ENCODE measurements at places on chromosomes 4 and X.

GRCh38 chr4:126448086-126448845, 1133.5 kb downstream of the FAT4 start:
- no peak for DNase-seq

DNA sequence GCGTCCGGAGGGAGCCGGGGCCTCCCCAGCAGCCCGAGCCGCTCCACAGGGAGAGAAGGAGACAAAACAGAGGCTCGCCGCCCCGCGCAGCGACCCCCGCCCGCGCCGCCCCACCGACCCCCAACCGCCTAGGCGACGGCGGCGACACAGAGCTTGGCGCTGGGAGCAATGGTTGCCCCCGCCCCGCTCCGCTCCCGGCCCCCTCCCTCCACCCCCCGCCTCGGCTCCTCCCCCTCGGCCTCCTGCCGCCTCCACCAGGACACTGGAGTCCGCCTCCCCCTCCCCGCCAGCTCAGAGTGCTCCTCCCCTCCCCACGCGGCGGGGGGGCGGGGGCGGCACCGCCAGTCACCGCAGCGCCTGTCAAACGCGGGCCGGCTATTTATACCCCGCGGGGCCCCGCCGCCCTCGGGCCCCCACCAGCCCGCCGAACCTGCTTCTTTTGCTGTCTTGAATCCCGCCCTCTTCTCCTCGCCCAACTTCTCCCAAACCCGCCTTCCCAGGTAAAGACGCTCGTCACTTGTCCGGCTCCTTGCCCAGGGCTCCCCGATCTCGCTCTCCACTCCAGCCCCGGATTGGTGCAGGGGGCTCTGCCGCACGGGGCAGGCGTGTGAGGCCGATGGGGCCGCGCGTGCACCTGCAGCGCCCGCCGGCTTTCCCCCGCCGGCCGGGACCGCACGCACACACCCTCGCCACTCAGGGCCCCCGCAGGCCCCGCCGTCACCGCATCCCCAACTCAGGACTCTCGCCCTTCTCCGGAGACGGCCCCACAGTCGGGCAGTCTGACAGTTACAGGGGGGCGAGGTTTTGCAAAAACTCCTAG, at the start of gene ELF2:
TSS of gene ELF2 (minus strand) at position 170 of the 820 bp plus-strand sequence. CDS start 39,517 bp downstream, outside the sequence.
- peak; percentile 75 for DNase-seq

- DNase-seq: peak; percentile 29
These were observed 63.2 kb upstream of the WWC2 start for GRCh38 chr4:183035726-183036415.

DNA sequence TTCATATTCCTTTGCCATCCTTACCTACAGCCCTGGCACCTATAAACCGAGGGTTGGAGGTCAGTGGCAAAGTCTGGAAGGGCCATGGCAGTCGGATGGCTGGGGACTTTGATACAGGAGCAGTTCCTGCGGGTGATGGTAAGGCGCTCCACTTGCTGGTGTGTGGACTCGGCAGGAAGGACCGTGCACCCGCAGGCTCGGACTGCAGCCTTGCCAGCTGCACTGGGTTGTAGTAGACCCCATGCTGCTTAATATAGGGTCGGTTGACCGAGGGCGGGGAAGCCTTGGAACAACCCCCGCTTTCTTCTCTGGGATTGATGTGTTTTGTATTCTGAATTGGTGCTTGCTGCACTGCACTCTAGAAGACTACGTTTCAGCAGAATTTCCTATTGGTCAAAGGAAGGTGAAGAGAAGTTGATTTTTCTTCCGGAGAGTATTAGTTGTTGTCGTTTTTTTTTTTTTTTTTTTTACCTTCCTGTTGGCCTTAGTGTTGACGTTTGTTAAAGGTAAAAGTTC, 638 bp downstream of the BLTP1 start:
- peak; percentile 11 for DNase-seq

GRCh38 chrX:110743679-110744340, 51.8 kb downstream of the CHRDL1 start:
- no peak for DNase-seq

- no peak for DNase-seq
These were observed 5.5 kb downstream of the USP9X start for GRCh38 chrX:41090568-41091238.

GRCh38 chr4:3016961-3017360, 53.6 kb downstream of the GRK4 start:
- DNase-seq: no peak

GRCh38 chr4:141668200-141668910, 32.0 kb downstream of the IL15 start:
- DNase-seq: no peak

DNA sequence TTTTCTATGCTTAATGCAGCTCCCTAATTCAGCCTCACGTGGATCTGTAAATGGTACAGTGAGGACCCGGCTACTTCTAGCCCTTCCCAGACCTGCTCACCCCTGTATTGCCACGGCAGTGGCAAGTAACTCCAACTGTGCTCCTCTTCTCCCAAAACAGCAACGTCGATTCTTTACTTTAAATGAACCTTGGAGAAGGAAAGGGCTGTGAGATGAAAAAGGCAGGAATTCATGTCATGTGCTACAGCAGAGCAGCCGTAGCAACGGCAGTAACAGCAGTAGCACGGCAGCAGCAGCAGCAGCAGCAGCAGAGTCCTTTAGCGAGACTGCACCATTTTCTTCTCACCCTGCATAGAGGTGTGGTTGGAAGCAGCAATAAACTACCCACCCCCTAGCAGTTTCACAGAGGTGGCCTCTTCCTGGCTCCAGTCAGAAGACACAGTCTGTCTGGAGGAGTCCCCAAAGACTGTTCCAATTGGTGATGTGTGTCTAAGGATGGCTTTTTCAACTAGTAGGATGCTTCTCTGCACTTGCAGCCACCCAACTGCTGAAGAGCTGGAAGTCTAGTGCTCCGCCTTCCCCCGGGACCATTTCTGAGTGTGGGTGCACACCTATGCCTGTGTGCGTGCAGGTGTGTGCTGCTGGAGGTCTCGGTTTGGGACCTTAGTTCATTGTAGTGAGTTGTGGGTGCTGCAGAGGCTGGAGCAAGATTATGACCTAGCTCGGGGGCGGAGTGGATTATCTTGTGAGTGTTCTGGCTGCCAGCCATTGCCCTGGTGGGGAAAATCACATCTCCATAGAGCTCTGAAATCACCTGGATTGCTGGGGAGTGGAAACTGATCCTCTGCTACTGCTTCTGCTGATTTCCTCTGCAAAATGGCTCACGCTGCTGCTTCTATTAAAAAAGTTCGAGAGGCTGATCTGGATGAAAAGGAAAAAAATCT, 67.2 kb downstream of the ANK2 start:
- no peak for DNase-seq

GRCh38 chrX:30981968-30982367, 89.9 kb downstream of the FTHL17 start:
- DNase-seq: no peak

Measured in H54 (cell line).